Activated CD8-positive, alpha-beta memory T cell treated with anti-CD3 and anti-CD28 coated beads for 48 hours (primary cell): ENCODE measurements at places on chromosomes 6 and 20.

- DNase-seq: no peak
Observed at GRCh38 chr6:89830170-89830809, 610 bp downstream of the CASP8AP2 start.

DNA sequence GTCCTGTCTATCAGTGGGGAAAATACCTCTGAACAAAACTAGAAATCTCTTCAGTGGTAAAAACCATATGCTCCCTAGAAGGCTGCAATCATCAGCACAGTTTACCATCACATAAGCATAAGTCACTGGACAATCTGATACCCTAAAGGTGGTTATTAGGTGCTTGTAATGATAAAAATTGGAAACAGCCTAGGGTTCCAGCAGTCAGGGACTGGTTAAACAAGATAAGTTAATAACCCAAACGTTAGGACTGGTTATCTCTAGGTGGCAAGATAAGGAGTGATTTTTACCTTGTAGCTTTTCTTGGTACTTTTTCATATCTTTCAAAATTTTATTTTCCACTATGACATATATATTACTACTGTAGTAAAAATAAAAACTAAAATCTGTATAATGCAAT lies 11.0 kb downstream of the ECI2 start:
- DNase-seq: no peak

DNA sequence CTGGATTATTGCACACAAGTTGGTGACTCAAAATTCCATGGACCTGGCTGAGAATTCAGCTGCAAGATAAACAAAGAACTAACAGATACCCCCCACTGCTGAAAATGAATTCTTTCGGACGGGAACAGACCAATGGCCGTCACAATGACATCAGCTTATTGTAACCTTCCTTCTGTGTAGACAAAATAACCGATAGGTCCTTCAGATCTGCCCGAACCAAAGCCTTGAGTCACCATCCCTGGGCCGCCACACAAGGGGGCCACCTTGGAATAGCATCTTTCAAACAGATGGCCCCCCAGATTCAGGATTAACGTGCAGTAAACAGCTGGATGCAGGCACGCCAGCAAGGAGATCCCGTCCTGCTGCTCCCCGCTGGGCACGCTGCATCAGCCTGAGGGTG lies 214.0 kb upstream of the EXOC2 start:
- no peak for DNase-seq

- no peak for DNase-seq
Observed at GRCh38 chr20:21559305-21559704, 45.4 kb upstream of the NKX2-2 start.

DNA sequence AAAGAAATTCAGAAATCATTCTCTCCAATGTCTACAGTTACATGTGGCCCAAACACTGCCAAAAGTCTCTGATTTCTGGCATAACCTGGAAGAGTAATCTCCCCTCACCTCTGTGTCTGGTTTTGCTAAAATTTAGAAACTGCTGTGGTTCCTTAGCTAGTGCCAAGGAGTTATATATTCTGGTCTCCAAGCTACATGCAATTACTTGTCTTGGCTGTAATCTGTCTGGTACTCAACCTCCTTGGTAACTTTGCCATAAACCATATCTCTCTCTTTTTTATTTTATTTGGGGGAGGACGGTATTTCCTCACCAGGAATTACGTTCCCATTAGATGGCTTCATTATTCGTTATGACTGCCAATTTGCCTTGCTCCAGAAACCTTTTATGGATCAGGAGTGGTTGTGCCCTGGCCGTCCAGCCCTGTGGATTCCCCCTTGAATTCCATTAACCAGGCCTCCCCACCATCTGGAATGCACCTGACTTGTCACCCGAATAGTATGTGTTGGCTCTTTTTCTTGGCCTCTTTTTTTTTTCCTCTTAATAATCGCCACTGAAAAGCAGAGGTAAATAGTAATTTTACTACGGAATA lies 400.0 kb downstream of the CD83 start:
- DNase-seq: no peak

- no peak for DNase-seq
Observed at GRCh38 chr6:1624851-1625781, 15.4 kb downstream of the FOXC1 start.

DNA sequence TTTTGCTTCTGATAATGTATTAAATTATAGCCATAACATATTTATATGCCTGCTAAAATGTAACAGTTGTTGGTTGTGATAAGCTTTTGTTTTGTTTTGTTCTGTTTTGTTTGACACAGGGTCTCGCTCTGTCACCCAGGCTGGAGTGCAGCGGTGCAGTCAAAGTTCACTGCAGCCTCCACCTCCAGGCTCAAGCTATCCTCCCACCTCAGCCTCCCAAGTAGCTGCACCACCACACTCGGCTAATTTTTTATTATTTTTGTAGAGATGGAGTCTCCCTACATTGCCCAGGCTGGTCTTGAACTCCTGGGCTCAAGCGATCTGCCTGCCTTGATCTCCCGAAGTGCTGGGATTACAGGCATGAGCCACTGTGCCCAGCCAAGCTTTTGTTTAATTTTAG lies 157.8 kb downstream of the ARID1B start:
- no peak for DNase-seq

DNA sequence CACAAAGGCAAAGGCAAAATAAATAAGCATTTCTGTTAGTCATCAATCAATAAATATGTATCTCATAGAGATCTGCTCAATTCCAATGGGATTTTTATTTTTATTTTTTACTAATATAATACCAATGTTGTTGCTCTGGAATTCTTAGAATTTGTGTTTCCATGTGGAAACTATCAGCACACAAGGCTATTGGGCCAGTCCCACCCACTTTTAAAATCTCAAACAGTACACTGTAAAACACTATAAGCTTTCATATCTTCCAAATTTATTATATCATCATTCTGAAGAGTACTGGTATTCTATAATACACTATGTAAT lies 563.8 kb upstream of the MARCKS start:
- DNase-seq: no peak

DNA sequence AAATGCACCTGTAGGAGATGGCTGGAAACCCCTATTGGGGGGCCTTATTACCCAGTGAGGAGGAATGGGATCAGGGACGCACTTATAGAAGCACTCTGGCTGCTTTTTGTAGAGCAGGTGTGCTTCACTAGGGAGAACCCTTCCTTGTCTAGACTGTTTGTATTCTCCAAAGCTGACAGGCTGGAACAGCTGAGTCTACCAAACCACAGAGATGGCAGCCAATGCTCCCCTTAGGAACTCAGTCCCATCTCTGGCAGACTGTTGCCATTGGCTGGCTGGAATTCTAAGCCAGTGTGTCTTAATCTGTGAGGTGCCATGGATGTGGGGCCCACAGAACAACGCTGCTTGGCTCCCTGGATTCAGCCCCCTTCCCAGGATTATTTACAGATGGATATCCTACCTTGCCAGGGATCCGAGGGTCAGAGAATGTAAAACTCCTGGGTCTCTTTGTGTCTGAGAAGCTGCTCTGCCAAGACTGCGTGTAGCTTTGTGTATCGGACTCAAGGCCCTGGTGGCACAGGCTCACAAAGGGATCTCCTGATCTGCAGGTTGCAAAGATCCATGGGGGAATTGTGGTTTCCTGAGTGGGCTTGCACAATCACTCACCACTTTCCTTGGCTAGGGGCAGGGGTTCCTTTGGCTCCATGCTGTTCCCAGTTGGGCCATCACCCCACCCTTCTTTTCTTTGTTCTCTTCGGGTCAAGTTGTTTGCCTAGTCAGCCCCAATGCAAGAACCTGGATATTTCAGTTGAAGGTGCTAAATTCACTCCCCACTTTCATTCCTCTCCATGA lies 26.1 kb downstream of the C6orf52 start:
- no peak for DNase-seq

- no peak for DNase-seq
Observed at GRCh38 chr6:4259391-4259790, 124.0 kb upstream of the ECI2 start.
